Omental fat pad (tissue), 4 donors: ENCODE measurements at places on chromosomes 4 and X. TPM values are rescaled to one million over a fixed set of nuclear protein-coding genes. Genes with fewer than 3 reads are reported as not detected.

CCNB3 gene
- 0.60 TPM for total RNA-seq

EGF gene
- total RNA-seq = 0.12 TPM

ANK2 gene
- total RNA-seq = 200 TPM

MAGEB2 gene
- total RNA-seq = not detected

F8A1 gene
- 0.63 TPM for total RNA-seq

VSIG4 gene
- total RNA-seq = 755 TPM

KLHL4 gene
- 5.5 TPM for total RNA-seq

SYN1 gene
- 1.3 TPM for total RNA-seq

RAB33A gene
- total RNA-seq = 3.0 TPM

THOC2 gene
- 85.7 TPM for total RNA-seq

TAB3 gene
- 27.3 TPM for total RNA-seq

TCEAL5 gene
- not detected for total RNA-seq

SHROOM2 gene
- total RNA-seq = 2.0 TPM

SLIT2 gene
- total RNA-seq = 13.4 TPM

NAP1L2 gene
- 4.7 TPM for total RNA-seq

MAGEC2 gene
- total RNA-seq = not detected

CFP gene
- 53.9 TPM for total RNA-seq

EFHC2 gene
- 0.60 TPM for total RNA-seq

MMRN1 gene
- total RNA-seq = 62.9 TPM

TMEM154 gene
- 3.7 TPM for total RNA-seq

FMR1NB gene
- total RNA-seq = not detected

CDKL5 gene
- 8.5 TPM for total RNA-seq

OPN1MW2 gene
- total RNA-seq = not detected

NUDT10 gene
- 3.5 TPM for total RNA-seq

SLC35A2 gene
- 17.4 TPM for total RNA-seq

FOXR2 gene
- total RNA-seq = not detected

MAGEC1 gene
- total RNA-seq = not detected

VCX gene
- not detected for total RNA-seq

FANCB gene
- total RNA-seq = 0.74 TPM

ARSD gene
- 21.8 TPM for total RNA-seq

F8 gene
- total RNA-seq = 25.1 TPM

ANXA5 gene
- total RNA-seq = 319 TPM

MAGEA8 gene
- not detected for total RNA-seq

DDX60 gene
- total RNA-seq = 9.2 TPM

FABP2 gene
- not detected for total RNA-seq

SOWAHD gene
- total RNA-seq = 0.79 TPM
